ENCODE measurements at places on chromosomes 3 and 15. TPM values are rescaled to one million over a fixed set of nuclear protein-coding genes. Genes with fewer than 3 reads are reported as not detected.

GRCh38 chr3:44510000-44510368, 32.5 kb upstream of the ZNF445 start:
- no peak for DNase-seq

- no peak for DNase-seq
These were observed 38.8 kb downstream of the AKAP13 start for GRCh38 chr15:85419161-85419560.

- no peak for DNase-seq
These were observed 374.1 kb downstream of the RORA start for GRCh38 chr15:60854858-60855564.

GRCh38 chr3:134357261-134357913, 16.9 kb downstream of the AMOTL2 start:
- no peak for DNase-seq

- DNase-seq = no peak
These were observed 276.5 kb downstream of the TBL1XR1 start for GRCh38 chr3:176920766-176921160.

The SLC25A26 gene
- 17.0 TPM for total RNA-seq

The GNAT1 gene
- total RNA-seq = not detected

The PLSCR2 gene
- total RNA-seq = not detected
